Fibroblast of skin of left quadriceps (primary cell): ENCODE measurements at places on chromosomes 7 and 10.

DNA sequence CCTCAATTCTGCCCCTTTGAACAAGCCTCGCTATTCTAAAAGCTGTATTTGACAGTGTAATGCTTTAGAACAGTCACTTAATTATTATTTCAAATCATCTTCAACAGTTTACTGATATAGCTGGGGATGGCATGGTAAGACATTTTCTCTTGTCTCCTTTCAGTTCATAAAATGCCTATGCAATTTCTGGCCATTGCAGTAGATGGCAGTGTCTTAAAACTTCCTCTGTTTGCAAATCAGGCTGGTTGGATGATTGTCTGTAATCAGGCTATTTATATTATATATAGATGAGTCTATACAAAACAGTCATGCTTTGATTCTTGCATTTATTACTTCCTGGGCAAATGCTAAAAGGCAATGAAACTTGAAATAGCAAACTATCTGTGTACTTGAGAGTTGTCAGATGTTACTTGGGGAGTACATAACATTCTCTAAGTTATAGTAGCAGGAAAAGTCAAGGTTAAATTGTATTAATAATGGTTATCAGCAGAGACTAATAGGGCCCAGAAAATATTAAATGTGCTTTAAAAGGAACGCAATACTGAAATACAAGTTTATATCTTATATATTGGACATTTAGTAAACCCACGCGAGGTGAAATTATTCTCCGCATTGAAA is 55.5 kb upstream of the LHFPL3 start:
- DNase-seq = peak; percentile 6

GRCh38 chr10:4296161-4296560 is 511.2 kb upstream of the KLF6 start:
- no peak for DNase-seq

DNA sequence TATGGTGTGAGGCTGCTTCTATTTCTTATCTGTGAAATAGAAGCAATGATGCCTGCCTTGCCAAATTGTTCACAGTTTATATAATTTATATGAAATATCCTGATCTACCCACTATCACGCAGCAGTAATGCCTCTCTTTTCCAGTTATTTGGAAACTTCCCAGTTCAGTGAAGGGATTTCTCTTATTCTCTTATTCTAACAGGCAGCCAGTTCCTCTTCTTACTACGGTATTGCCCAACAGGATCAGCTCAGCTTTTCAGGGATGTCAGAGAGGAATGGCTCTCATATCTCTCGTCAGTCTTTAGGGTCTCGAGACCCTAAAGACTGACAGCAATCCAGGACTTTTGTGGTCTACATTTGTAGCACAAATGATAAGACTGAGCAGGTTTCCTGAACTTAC is 215.6 kb downstream of the CREB5 start:
- DNase-seq = no peak

GRCh38 chr10:47036771-47037170 is 125.5 kb downstream of the PTPN20 start:
- no peak for DNase-seq

DNA sequence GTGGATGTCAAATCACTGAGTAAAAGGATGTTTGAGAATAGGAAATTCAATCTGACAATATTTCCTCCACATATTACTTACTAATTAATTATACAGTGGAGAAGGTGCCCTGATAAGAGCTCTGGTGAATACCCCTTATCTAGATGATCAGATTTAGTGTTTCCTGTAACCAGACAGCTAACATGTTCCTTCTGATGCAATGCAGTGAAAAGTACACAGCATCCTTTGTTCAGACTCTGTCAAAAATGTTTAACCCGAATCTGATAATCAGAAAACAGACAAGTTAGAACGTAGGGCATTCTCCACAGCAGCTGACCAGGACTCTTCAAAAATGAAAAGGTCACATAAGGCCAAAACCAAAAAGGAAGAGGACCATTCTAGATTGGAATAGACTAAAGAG is 46.2 kb downstream of the WDR11 start:
- DNase-seq = peak; percentile 7

GRCh38 chr7:81098213-81098612 is 179.4 kb upstream of the SEMA3C start:
- DNase-seq = no peak

- no peak for DNase-seq
Measured at GRCh38 chr10:69965086-69965485, 87.6 kb upstream of the MACROH2A2 start.

DNA sequence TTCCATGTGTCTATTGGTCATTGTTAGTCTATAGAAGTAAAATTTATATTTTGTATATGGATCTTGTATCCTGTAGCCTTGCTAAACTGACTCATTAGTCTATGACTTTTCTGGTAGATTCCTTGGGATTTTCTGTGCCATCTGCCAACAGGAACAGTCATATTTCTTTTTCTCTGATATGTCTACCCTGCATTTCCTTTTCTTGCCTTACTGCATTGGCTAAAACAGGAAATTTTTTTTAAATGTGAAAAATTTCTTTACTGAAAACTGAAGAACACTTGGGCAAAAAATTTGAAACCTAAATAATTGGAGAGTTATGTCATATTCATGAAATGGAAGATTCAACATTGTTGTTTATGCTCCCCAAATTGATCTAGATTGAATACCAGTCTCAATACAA is 67.5 kb downstream of the AMZ1 start:
- no peak for DNase-seq

GRCh38 chr10:131983780-131984179 is 2.1 kb upstream of the BNIP3 start:
- peak; percentile 69 for DNase-seq

GRCh38 chr7:83934118-83934734 is 260.4 kb downstream of the SEMA3A start:
- no peak for DNase-seq

DNA sequence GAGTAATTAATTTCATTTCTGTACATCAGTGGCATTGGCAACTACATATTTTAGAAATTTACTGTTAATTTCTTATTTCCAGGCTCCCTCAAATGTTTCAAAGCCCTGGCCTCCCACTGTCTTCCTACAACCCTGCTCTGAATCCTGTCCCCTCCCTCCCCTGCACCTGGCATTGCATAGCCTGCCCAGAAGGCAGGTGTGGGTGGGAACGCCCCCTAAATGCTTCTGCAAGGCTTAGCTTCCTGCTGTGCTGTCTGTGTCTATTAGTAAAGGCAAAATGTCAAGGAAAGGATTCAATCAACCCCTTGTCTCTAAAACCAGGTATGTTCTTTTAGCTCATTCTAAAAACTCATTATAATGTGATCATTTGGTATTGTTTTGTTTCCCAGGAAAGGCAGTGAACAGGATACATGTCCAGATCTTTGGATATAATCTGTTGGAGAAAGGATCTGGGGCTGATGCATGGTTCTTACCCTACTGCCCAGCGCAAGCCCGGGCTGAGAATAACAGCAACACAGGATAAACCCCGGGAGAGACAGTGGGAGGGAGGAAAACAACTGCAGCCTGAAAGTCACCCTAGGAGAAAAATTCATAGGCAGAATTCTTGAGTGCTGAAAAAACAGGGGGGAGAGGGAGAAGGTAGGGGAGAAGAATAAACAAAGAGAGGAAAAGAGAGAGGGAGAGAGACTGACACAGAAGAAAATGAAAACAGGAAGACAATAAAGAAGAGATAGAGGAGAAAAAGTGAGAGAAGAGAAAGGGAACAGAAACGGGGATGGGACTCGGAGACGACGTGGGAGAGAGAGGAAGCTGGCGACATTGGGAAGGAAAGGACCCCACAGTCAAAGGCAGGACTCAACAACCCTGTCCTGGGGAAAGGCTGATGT is 589 bp downstream of the ZNF488 start:
- DNase-seq = no peak

DNA sequence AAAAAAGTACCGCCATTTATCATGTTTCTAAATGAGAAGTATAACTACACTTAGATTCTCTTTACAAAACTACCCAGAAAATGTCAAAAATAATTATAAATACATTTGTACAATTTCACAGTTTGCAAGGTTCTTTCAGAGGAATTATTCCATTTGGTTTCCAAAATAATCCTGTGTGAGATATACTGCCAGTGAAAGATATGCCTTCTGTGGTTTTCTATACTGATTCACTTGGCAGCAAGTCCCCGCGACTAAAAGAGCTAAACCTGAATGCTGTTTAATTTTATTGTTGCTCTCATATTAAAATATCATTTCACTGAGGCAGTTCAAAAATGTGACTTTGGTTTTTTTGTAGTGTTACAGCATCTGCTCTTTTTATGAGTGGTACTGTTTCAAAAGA is 364.9 kb upstream of the PLXDC2 start:
- DNase-seq = no peak

GRCh38 chr7:50808282-50808888 is 25.7 kb upstream of the GRB10 start:
- no peak for DNase-seq

DNA sequence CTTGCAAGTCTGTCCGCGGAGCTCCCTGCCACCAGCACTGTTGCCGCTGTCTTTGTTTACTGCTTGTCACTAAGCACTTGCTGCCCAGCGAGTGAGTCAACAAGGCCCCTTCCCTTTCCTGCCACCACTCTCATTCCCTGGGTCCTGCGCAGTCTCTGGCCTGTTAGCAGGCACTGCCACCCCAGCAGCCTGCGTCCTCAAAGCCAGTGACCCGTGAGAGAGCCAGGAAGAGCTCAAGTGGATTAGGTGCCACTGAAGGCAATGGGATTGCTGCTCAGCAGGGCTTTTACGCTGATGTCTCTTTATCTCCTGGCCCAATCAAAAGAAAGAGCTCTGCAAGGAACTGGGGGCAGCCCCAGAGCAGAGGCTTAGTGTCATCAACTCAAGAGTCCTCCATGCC is at the start of gene FRMPD2:
Gene FRMPD2, minus strand, starts transcription at position 61 of the 400 bp plus-strand sequence. CDS start 129 bp downstream, outside the sequence.
- no peak for DNase-seq

DNA sequence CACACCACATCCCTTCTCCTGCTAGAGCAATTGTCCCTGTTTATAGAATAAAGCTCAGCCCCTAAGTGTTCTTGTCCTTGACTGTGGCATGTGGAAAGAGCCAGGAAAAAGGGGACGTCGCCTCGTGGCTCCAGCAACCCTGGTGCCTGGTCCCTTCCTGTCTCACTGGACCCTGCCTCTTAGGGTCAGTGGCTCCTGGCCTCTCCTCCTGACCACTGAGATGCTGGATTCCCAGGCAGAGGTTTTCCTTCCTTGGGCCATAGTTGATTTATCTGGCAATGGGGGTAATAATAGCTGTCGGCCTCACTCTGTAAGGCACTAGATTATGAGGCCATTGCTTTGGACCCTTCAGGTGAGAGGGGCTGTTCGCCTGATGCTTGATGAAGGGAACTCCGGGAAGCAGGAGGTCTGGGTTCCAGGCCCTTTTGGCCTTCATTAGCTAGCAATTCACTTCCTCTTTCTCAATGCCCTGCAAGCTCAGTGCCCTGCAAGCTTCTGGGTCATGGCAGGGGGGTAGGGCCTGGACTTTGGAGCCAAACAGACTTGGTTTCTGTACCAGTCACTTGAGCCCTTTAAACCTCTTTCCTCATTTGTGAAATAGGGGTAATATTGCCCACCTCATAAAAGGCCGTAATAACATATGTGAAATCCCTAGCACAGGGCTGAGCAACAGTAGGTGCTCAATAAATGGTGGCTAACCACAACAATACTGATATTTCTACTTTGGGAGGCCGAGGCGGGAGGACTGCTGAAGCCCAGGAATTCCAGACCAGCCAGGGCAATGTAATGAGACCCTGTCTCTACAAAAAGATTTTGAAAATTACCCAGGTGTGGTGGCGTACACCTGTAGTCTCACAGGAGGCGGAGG is 1.1 kb downstream of the ASL start:
- no peak for DNase-seq

GRCh38 chr10:77686650-77687417 is 49.2 kb upstream of the KCNMA1 start:
- no peak for DNase-seq

DNA sequence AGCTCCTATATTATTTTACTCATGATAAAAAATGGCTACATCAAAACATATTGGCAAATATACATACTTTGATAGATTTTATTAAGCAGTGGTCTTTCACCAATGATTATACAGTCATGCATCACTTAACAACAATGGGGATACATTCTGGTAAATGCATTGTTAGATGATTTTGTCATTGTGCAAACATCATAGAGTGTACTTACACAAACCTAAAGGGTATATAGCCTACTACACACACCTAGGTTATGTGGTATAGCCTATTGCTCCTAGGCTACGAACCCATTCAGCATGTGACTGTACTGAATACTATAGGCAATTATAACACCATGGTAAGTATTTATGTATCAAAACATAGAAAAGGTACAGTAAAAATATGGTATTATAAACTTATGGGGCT is 98.9 kb upstream of the IL6 start:
- no peak for DNase-seq

DNA sequence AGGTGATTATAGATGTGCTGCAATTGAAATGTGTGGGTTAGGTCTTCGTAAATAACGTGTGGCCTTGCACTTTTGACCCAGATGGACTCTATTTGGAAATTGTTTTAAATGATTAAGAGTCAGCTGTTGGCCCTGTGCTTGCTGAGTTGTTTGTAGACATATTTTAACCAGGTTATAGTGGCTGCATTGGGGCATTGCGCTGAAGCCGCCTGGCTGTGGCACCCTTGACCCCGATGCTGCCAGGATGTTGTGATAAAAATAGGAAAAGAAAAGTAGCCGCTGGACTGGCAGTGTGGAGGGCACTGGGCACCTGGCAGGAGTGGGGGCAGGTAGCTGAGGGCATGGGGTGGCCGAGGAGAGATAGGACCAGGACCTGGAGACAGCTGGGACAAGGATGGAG is 13.4 kb downstream of the LRRC27 start:
- no peak for DNase-seq

DNA sequence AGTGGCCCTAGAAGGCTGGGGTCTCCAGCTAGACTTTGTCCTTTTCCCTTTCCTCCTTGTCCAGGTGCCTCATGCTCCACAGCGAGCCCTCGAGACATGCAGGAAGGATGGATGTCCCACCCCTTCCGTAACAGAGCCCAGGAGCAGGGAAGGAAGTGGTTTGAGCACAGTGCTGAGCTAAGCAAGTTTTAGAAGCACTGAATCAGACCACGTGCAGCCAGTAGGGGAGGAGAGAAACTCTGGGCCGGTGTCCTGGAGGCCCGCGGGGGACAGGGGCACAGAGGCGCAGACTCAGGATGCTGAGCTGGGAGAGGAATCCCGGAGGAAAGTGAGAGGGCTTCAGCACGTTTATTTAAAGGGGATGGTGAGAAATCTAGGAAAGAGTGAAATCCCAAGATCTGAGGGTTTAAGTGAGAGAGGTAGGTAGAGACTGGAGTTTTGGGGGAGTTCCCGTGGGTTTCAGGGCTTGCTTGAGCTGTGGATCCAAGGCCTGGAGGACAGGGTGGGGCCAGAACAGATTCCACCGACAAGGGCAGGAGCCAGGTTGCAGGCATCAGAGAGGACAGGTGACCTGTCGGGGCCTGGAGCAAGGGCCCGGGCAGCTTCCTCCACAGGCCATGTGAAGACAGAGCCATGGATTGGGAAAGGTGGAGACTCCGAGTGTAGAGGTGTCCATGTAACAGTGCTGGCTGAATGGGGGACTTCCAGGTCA is 4.4 kb upstream of the IRF5 start:
- no peak for DNase-seq

GRCh38 chr7:155090684-155091083 is 20.6 kb downstream of the HTR5A start:
- DNase-seq = no peak
